ENCODE measurements at places on chromosomes 5 and 9. TPM values are rescaled to one million over a fixed set of nuclear protein-coding genes. Genes with fewer than 3 reads are reported as not detected.

The TAF11L10 gene
- not detected for total RNA-seq

The ISOC1 gene
- total RNA-seq, result 51.6 TPM

The FOXD4 gene
- total RNA-seq, result not detected

The SURF2 gene
- 7.0 TPM for total RNA-seq

The DMRT3 gene
- total RNA-seq, result not detected

The SLC36A3 gene
- total RNA-seq, result not detected

The PCDHA4 gene
- total RNA-seq, result 1.1 TPM

The PCDHB2 gene
- 3.4 TPM for total RNA-seq

The IRGM gene
- total RNA-seq, result not detected

The ANKDD1B gene
- total RNA-seq, result 10.3 TPM

The PCDHB12 gene
- total RNA-seq, result 6.9 TPM

The DMGDH gene
- 3.1 TPM for total RNA-seq

The SLC23A1 gene
- total RNA-seq, result not detected

The IFNE gene
- 1.3 TPM for total RNA-seq

The PCAT7 gene
- 0.05 TPM for total RNA-seq

The PHF24 gene
- 0.69 TPM for total RNA-seq

The LAMC3 gene
- 12.2 TPM for total RNA-seq

The ZNF484 gene
- total RNA-seq, result 44.1 TPM

The NR5A1 gene
- total RNA-seq, result not detected

The C6 gene
- 1.1 TPM for total RNA-seq

The TMEM232 gene
- 7.0 TPM for total RNA-seq

The CERCAM gene
- 50.3 TPM for total RNA-seq

The ADRA1B gene
- 0.63 TPM for total RNA-seq

The SUSD3 gene
- 1.5 TPM for total RNA-seq

The TERT gene
- not detected for total RNA-seq

The CCL27 gene
- not detected for total RNA-seq

The DIPK1B gene
- total RNA-seq, result 10.8 TPM

The ADAMTSL2 gene
- total RNA-seq, result 2.2 TPM

The CHSY3 gene
- total RNA-seq, result 23.4 TPM

The PDLIM4 gene
- total RNA-seq, result 17.4 TPM

The GABRB2 gene
- total RNA-seq, result 1.6 TPM

The GCNT4 gene
- total RNA-seq, result 16.7 TPM

The CARD6 gene
- 6.0 TPM for total RNA-seq

The PCDHB10 gene
- 5.0 TPM for total RNA-seq

The MYOT gene
- total RNA-seq, result 17.2 TPM

The PTTG1 gene
- 51.3 TPM for total RNA-seq

The SNCB gene
- total RNA-seq, result not detected

The SPINK4 gene
- not detected for total RNA-seq

The EQTN gene
- total RNA-seq, result 0.74 TPM

The SPATA31A5 gene
- total RNA-seq, result not detected

The PDE6A gene
- 0.05 TPM for total RNA-seq

The MAPK9 gene
- total RNA-seq, result 40.3 TPM

The CER1 gene
- 0.74 TPM for total RNA-seq

The ARSI gene
- total RNA-seq, result 16.8 TPM

The FOXD4L5 gene
- 0.05 TPM for total RNA-seq

The FAM200C gene
- total RNA-seq, result 31.2 TPM

The F2R gene
- total RNA-seq, result 37.9 TPM

The CDKN2B-AS1 gene
- 2.2 TPM for total RNA-seq

The ADAMTS19 gene
- 107 TPM for total RNA-seq

The FOXD4L4 gene
- not detected for total RNA-seq

The SIL1 gene
- total RNA-seq, result 31.5 TPM

The MEGF9 gene
- 18.3 TPM for total RNA-seq

The KCNIP1 gene
- 3.0 TPM for total RNA-seq

The GKAP1 gene
- 13.0 TPM for total RNA-seq

The TXNDC8 gene
- not detected for total RNA-seq

The GABRA1 gene
- total RNA-seq, result 0.21 TPM
